ENCODE measurements at places on chromosomes 5 and 9.

- DNase-seq = no peak
Observed at GRCh38 chr5:154850255-154851062, at the start of gene FAXDC2. FAXDC2 (minus strand) TSS chr5:154850603; CDS start chr5:154838178, 12,425 bp downstream.

DNA sequence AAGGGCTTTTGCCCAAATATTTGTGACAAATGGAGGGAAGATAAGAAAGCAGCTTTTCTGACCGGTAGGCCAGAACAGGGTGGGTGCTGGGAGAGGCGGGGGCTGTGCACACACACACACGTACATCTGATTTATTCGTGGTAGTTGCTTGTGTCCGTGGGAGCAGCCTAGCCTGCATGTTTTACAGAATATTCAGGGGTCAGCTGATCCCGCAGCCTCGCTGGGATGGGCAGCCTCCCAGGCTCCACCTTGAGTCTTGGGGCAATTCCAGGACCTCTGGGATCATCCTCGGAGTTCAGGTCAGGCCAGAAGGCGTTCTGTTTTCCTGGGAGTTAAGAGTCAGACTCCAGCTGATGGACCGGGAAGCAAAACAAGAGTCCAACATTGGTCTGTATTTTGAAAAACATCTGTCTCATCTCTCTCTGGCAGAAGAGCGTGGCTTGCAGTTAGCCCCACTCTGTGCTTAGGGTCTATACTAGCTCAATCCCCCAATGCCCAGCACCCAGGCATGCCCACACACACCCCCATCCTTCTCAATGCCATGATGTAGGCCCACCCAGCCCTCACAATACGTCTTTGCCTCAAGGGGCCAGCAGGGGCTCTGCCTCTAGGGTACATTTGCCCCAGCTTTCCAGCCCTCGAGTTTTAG is 210.6 kb downstream of the GOLPH3 start:
- no peak for DNase-seq

GRCh38 chr5:39342460-39342859 is 21.8 kb downstream of the C9 start:
- DNase-seq = no peak

DNA sequence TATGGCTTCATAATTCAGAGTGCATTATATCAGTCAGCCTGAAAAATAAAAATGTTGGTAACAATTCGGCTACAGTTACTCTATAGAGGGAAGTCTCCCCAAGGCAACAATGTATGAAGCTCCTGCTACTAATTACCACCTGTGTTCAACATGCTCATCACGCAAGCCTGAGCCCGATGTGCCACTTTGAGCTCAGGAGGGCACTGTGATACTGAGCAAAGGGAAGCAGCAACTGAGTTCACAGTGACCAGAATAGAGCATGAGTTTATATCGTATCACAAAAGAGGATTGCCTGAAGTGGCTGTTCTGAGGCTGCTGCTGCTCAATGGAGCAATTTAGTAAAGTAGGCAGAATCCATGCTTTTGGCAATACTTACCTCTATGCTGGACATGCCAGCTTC is 202.0 kb upstream of the HAPLN1 start:
- DNase-seq = no peak

DNA sequence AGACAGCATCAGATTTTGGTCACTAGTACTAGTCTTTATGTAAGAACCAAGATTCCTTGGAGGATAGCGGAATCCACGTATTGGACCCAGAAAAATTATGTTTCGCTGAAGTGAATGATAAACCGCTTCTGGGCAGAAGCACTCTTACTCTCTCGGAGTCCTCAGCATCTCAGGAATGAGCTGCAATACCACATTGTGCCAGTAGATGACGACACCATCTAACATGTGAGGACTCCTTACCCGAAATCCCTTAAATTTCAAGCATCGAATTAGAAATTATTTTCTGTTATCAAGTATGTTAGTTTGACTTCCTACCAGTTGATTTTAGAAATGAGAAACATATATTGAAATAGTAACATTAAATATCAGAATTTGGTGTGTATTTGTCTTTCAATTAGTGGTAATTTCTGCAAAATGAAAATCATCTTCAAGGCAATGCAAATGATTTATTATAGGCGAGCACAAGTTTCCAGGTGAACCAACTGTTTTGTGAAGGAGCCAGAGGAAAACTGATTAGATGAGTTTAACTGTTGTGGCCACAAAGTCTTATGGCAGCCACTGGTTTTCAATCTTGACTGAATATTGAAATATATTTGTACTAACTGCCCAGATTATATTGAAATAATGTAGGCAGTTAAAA is 66.0 kb upstream of the CAMK4 start:
- DNase-seq = peak; percentile 39

DNA sequence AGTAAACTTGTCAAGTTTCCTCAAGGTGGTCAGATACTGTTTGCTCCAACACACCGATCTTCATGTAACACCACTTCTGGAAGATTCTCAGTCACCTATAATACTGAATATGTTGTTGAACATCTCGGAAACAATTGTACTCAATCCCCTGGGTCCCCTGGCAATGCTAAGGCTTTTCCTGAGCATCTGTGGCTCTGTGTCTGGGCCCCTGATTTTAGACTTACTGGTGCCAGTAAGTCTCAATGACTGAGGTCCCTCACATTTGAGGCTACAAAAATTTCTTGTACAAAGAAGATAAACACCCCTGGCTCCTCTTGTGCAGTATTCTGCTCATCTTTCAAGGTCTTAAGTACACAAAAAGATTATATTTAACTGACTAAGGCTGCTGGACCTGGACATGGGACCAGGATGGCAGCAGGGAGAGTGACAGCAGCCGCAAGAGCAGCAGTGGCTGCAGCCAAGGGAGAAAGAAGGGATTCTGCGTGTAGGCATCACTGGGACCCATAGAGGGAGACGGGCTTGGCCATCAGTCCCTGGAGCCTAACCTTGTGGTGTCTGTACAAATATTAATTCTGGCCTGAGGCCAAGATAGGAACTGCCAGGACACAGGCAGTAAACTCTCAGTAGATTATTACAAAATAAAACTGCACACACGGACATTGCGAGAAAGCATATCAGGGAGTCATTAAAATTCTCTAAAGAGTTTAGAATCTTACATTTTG is 49.0 kb upstream of the TNPO1 start:
- peak; percentile 8 for DNase-seq

- no peak for DNase-seq
Observed at GRCh38 chr5:63351164-63351563, 611.1 kb downstream of the HTR1A start.

DNA sequence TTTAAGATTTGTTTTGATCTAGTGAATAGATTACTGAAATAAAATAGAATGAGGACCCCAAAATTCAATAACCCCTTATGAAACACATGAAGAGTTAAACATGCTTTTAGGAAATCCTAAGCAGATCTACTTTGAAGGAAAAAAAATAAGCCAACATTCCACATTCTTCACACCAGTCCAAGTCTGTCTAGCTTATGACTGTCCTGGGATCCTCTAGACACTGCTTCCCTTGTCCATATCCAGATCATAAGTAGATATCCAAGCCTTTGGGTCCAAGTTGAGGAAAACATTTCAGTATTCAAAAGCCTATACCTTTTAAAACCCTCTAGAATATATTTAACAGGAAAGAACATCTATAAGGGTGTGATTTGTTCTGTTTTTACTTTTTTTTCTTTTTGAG is 58.8 kb upstream of the MINAR2 start:
- DNase-seq = no peak

DNA sequence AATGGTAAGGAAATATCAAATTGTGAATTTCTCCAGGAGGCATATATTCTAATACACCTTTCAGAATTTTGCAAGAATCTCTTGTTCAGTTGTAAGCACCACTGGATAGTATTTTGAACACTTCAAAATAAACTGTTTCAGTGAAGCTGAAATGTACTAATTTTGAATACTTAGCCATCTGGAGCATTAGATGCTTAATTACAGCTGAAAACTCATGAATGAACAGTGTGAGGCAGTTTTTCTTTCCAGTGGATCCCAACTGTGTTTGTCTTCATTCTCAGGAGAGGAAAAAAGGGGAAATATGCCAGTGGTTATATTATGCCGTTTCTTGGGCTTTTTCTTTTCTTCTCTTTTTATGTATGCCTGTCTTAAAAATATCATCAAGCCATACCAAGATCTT is 306.0 kb upstream of the SEMA6A start:
- no peak for DNase-seq

GRCh38 chr9:20224756-20225155 is 397.5 kb downstream of the MLLT3 start:
- DNase-seq = no peak

- no peak for DNase-seq
Observed at GRCh38 chr5:401146-402034, 41.6 kb upstream of the EXOC3 start.

DNA sequence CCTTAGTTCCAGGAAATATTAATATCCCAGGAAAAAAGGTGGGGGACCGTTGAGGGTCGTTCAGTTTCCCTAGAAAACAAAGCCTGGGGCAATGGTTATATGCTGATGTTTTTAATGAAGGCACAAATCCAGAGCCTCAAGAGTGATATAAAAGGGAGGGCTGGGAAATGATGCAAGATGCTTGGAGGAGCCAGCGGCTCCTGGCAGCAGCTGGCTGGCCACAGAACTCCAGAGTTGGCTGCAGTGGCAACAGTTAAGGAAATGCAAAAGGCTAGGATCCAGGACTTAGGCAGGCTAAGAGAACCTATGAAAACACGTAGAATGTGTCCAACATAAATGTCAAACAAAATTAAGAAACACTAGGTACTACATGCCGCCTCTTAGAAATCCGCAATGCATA is 31.0 kb upstream of the B4GALT1 start:
- DNase-seq = no peak

DNA sequence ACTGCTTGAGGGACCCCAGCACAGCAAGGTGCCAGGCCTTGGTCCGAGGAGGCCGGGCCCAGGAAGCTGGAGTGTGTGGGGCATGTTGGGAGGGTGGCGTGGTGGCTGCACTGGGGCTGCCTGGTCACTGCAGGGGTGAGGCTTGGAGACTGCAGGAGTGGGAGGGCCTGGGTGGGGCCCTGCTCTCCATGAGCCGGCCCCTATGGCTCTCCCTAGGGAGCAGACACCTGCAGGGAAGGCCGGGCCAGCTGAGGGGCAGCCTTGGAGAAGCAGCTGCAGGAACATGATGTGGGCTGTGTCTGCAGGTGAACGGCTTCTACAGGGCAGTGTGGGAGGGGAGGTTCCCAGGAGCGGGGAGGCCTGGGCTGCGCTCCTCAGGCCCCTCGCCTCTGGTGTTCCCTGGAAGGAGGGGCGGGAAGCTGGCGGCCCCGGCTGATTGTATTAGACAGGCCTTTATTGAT is 41.7 kb upstream of the TMEM250 start:
- no peak for DNase-seq

- no peak for DNase-seq
Observed at GRCh38 chr9:38243993-38244392, 148.5 kb upstream of the ALDH1B1 start.

- DNase-seq = no peak
Observed at GRCh38 chr5:171710451-171711024, 75.1 kb upstream of the SMIM23 start.

GRCh38 chr5:90113108-90113507 is 296.4 kb downstream of the CETN3 start:
- no peak for DNase-seq

- no peak for DNase-seq
Observed at GRCh38 chr5:80213466-80213865, 42.4 kb downstream of the SERINC5 start.

GRCh38 chr5:159332800-159333544 is 2.7 kb upstream of the IL12B start:
- DNase-seq = no peak

DNA sequence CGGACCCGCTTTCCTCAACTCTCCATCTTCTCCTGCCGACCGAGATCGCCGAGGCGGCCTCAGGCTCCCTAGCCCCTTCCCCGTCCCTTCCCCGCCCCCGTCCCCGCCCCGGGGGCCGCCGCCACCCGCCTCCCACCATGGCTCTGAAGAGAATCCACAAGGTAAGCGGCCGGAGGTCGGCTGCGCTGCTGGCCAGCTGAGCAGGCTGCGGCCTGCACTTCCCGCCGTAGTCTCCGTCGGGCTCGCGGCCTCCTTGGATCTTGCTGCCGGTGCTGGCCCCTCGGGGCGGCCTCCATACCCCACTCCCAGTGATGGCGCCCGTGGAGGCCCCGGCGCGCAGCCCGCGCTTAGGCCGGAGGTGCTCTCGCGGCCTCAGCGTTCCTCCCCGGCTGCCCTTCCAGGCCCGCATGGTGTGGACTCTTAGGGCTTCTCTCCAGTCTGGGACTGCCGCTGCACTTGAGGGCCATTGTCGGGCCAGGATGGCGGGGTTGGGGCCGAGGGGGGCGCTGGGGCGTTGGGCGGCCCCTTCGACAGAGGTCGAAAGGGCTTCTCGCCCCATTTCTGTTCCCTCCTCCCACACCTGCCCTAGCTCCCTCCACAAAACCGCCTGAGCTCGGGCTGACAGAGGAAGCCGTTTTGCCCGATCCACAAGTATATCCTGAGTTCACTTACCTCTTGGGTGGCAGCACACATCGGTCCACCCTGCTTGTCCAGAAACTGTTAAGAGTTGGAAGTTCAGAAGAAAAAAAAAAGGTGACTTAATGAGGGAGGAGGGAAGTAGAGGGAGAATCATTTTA is 714 bp downstream of the UBE2D2 start:
- peak; percentile 30 for DNase-seq

- no peak for DNase-seq
Observed at GRCh38 chr5:63825984-63826383, 136.3 kb downstream of the HTR1A start.

DNA sequence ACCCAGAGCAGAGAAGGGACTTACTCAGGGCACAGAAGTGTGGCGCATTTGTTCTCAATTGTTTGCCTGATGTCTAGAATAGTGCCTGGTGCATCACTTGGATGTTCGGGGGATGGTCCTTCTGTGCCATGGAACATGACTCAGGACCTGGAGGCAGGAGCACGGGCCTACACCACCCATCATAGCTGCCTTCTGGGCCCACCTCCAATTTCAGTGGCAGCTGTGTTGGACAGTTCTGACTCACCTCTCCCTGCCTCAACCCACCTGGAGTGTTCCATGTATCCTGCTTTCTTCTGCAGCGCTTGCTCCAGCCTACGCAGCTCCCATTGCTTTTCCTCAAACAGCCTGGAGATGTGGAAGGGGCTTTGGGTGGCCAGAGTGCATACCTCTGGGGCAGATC is 12.5 kb upstream of the CXCL14 start:
- DNase-seq = no peak

- DNase-seq = no peak
Observed at GRCh38 chr5:125600559-125600958, 822.6 kb upstream of the GRAMD2B start.

- DNase-seq = no peak
Observed at GRCh38 chr5:19734776-19735175, 253.2 kb downstream of the CDH18 start.

- no peak for DNase-seq
Observed at GRCh38 chr9:98345011-98345410, 89.6 kb upstream of the TBC1D2 start.

GRCh38 chr5:1207555-1207954 is 6.2 kb downstream of the SLC6A19 start:
- no peak for DNase-seq
